ENCODE measurements at places on chromosomes 7 and 10.

- no peak for DNase-seq
These were observed 45.4 kb downstream of the NKX6-2 start for GRCh38 chr10:132740588-132740987.

DNA sequence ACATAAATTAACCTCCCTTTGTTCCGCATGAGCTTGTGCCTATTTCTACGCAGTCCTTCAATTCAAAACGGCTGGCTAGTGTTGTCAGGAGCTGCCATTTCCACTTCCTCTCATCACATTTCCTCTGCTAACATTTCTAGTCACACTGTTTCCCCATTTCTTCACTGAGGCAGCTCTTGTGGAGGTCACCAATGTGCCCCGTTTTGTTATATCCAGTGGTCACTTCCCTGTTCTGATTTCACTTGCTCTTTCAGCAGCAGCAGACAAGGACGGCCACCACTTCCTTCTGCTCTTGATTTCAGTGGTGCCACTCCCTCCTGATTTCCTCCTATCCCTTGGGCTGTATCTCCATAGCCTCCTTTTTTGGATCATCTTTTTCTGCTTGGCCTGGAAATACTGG is 64.8 kb upstream of the SEC61G start:
- no peak for DNase-seq

DNA sequence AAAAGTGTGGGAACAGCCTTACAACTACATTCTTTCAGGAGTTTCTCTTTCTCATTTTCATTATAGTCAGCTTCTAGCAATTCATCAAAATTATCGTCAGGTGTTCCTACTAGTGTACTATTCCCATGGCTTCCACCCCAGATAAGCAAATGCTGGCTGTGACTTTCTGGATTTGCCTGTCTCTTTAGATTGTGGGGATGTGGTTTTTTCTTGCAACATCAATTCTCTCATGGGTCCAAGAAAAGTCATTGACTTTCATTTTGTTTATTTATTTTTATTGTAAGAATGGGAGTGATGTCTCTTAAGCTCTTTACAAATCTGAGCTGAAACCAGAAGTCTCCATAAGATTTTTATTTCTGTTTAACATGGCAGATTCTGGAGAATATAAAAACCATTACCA is 349.7 kb upstream of the SEMA3C start:
- no peak for DNase-seq

DNA sequence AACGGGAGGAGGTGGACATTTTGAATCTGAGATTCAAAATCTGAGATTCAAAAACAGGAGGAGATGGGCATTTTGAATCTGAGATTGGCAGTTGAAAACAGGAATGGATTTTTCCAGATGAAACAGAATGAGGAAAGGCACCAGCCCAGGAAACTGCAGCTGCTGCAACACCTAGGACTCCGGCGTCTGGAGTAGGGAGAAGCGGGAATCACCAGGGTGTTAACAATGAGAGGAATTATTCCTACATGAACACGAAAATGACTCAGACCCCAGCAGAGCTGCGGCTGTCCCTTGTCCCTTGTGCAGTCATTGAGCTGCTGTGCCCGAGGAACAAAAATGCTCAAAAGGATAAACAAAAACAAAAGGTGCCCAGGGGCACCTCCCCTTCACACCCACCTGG is 59.9 kb upstream of the KAT6B start:
- no peak for DNase-seq

DNA sequence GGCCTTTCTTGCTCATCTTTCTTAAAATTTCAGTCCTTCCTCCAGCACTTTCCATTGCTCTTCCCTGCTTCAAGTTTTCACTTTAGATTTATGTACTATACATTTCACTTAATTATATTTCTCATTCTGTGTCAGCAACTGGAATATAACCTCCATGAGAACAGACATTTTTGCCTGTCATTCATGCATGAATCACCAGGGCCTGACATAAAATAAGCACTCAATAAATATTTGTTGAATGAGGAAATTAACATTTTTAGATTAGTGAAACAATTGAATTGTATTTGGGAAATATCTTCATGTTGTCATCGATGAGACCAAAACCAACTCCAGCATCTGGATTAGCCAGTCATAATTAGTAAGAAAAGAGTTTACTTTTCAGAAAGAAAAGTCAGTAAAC is 6.1 kb downstream of the SAMD9L start:
- no peak for DNase-seq
